ENCODE measurements at places on chromosomes 5 and 9. TPM values are rescaled to one million over a fixed set of nuclear protein-coding genes. Genes with fewer than 3 reads are reported as not detected.

WNT8A gene
- not detected for polyA plus RNA-seq

DNA sequence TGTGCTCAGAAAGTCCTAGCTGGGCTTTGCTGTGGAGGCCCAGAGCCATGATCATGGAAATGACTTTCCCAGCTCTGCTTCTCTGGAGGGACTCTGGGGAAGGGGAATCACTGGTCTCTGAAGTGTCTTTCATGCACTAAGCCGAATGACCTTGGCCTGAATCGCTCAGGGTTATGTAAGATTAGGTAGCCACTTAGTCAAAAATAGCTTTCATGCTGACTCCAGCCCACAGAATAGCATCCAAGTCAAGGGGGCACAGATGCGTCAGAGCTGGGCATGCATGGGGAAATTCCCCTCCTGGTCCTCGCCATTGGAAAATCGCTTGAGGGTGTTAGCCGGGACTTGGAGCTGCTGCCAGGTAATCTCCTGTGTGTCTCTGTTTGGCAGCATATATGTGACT is 36.1 kb upstream of the PPARGC1B start:
- no peak for DNase-seq

DNA sequence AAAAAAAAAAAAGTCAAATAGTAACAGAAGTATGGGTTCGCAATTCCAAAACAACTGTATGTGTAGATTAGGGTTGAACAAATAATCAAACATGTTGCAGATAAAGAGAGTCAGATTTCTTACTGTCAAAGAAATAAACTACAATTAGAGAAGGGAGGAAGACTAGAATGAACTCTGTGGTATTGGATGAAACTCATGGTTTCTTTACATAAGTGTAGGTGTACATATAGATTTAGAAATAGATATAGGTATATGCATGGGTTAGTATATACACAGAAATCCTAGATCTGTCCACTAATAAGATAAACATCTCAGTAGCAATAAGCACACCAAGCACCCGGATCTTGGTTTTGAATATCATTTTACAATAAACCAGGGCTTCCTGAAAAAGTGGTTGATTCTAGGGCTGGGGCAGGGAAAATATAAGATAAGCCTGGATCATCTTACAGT is 21.3 kb downstream of the DTWD2 start:
- no peak for DNase-seq

- DNase-seq, result no peak
These were observed 122.4 kb upstream of the GAS1 start for GRCh38 chr9:87069690-87070089.

- no peak for DNase-seq
These were observed 12.6 kb upstream of the FYB1 start for GRCh38 chr5:39231705-39232525.

PCDHB12 gene
- 4.7 TPM for polyA plus RNA-seq

NADK2 gene
- 60.4 TPM for polyA plus RNA-seq

PPP3R2 gene
- polyA plus RNA-seq, result 0.10 TPM

DNA sequence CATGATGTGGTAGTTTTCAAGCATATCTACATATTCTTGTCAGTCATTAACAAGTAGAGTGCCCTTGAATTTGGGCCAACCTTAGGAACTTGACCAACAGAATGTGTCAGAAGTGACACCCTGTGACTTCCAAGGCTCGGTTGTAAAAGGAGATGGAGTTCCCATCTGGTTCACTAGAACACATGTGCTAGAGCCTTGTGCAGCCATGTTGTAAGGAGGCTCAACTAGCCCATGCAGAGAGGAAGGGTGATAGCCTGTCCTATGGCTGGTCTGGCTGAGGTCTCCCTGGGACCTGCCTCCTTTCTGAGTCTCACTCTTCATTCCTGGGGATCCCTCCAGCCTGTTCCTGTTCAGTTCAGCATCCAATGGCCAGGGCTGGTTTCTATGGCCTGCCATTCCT is 28.1 kb upstream of the HRH2 start:
- no peak for DNase-seq

DNA sequence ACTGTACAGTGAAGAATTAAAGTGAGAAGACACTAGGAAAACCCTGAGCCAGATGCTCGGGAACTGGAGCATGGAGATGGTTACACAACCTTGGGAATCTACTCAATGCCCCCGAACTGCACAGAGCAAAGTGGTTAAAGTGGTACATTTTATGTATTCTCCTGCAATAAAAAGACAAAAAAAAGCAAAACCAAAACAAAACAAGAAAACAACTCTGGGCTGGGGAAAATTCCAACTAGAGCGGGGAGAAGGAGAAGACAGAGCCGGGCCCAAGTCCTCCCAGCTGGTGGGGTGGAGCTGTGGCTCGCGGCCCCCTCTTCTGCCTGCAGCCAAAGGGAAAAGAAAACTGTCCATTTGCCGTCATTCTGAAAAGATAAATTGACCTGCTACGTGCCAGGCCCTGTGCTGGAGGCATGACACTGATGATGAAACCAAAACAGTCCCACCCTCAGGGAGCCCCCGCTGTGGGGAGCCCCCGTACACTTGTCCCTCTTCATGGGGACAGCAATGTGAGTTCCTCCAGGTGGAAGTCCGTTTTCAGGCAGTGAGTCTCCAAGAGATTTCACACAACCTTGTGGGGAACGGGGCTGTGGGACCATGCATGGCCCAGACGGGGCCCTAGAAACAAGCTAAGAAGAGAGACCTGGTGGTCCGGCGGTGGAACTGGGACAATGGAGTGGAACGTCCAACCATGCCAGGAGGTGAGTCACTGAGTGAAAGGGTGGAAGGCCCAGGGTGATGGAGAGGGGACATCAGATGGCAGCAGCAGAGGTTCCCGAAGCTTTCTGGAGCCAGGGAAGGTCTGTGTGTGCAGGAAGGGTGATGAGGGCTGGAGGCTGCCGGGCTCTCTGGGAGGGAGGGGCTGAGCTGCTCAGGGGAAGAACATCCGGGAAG is 114.8 kb upstream of the COL5A1 start:
- no peak for DNase-seq

- no peak for DNase-seq
These were observed 5.9 kb downstream of the FAM163B start for GRCh38 chr9:133603135-133603927.

DNA sequence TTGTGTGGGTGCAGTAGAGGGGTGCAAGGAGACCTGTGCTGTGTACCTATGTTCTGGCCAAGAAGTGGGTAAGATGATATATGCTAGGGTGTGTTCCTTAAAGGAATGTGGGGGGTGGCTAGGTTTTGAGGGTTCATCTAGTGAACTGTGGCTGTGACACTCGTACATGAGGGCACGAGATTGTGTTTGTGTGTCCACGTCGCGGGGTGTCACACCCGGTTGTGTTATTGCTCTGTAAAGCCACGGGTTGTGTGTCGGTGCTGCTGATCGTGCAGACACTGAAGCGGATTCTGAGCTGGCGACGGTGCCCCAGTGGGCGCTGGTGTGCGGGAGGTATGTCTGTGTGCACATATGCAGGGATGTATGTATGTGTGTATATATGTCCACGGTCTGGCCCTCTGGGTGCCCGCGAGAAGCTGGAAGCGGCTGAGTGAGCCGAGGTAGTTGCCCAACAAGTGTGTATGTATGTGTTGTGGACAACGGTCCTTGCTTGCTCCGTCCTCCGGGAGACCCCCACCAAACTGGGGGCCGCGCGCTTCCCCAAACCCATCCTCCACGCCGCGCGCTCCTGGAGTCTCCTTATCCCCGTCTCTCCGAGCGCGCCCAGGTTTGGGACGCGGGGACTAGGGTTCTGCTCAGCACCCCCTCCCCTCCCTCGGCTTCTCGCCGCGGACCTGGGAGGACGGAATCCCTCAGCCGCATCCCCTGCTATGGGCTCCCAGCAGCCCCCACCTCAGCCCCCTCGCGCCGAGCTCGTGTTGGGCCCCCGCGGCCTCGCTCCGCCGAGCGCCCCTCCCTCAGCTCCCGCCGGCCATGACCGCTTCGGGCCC is 639 bp downstream of the PCDH1 start:
- no peak for DNase-seq

PCDHGC5 gene
- 0.29 TPM for polyA plus RNA-seq

MAMDC2 gene
- 8.6 TPM for polyA plus RNA-seq

FOXD1 gene
- polyA plus RNA-seq, result 9.1 TPM

RCL1 gene
- polyA plus RNA-seq, result 16.2 TPM

Data from right renal cortex interstitium (tissue), 3 donors.